ENCODE measurements at places on chromosomes 2 and 18.

- no peak for DNase-seq
Measured at GRCh38 chr2:184530239-184530638, 68.1 kb upstream of the ZNF804A start.

DNA sequence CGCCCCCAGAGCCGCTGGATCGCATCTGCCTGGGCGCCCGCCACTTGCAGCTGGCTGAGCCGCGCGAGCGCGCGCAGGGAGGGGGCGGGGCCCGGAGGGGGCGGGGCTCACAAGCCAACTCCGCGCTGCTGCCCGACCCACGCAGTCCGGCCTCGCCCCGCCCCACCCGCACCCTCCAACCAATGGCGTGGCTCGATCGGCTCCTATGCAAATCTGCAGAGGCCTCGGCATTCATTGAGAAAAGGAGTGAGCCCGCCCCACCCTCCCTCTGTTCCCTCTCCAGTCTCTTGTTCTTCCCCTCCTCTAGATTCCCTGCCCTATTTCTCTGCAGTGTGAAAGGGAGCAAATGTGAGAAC is at the start of gene ALK:
Gene ALK, minus strand, starts transcription at position 27 of the 356 bp plus-strand sequence. CDS start 927 bp downstream, outside the sequence.
- peak; percentile 70 for DNase-seq

GRCh38 chr18:67104700-67105284 is 411.7 kb downstream of the DSEL start:
- peak; percentile 57 for DNase-seq

DNA sequence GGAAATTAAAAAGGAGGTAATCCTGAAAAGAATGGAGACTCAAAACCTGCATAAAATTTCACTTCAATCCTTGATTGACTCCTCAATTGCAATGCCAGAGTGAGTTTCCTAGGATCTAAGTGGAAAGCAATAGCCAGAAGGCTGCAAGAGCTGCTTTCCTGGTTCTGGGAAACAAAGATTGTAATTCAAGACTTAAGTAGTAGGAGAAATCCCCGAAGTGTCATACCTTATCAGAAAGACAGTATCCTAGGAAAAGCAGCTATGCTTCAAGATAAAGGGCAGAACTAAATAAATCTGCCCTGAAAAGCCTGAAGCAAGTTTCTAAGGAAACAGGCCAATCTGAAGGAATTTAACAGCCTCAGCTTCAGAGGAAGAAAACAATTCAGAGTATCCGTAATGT is 390.2 kb downstream of the DSC3 start:
- no peak for DNase-seq

DNA sequence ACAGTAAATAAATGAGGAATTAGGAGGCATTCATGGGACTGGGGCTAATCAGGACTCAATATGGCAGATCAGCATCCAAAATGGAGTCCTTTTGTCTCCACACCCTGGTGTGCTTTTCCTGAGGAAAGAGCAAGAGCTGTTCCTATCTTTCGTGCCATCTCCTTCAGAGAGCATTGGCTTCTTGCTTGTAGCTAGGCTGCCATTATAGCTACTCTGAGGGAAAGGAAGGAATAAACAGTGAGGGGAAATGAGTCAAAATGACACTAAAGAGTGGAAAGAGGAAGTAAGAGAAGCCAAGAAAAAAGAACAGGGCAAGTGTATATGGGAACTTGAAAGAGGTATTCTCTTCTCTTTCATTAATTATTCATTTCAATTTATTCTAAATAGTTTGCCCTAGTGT is 8.4 kb upstream of the NMI start:
- DNase-seq: peak; percentile 57

- DNase-seq: no peak
Measured at GRCh38 chr2:23425885-23426262, 40.9 kb downstream of the KLHL29 start.

GRCh38 chr2:168552450-168552856 is 96.4 kb downstream of the CERS6 start:
- no peak for DNase-seq

DNA sequence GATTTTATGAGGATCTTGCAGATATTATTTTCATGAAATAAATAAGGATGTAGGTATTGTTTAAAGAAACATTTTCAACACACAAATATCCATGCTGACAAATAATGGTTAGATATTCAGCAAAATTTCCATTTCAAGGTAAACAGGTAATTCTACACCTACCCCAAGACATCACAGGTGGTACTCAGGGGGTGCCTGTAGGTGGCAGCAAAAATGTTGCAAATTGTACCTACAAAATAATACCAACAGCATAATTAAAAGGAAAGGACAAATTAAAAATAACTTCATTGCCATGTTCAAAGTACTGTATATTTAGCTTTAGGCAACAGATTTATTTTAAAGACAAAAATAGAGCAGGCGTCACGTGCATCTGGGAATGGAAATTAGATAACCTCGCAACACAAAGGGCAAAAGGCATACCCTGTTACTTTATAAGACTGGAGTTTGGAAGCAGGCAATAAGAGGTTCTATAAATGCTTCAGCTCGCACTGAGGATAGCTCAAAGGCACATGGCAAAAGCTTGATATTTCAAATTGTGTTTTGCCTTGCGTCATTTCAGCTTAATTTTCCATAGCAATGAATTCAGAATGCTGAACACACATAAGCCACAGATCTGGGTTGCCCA is 630.5 kb downstream of the TDRD15 start:
- DNase-seq: no peak

GRCh38 chr2:179932786-179933185 is 71.4 kb upstream of the ZNF385B start:
- no peak for DNase-seq

GRCh38 chr2:24676493-24676892 is 116.7 kb downstream of the PTRHD1 start:
- DNase-seq: no peak
